Fibroblast of skin of scalp (primary cell): ENCODE measurements at places on chromosomes 7 and 10.

DNA sequence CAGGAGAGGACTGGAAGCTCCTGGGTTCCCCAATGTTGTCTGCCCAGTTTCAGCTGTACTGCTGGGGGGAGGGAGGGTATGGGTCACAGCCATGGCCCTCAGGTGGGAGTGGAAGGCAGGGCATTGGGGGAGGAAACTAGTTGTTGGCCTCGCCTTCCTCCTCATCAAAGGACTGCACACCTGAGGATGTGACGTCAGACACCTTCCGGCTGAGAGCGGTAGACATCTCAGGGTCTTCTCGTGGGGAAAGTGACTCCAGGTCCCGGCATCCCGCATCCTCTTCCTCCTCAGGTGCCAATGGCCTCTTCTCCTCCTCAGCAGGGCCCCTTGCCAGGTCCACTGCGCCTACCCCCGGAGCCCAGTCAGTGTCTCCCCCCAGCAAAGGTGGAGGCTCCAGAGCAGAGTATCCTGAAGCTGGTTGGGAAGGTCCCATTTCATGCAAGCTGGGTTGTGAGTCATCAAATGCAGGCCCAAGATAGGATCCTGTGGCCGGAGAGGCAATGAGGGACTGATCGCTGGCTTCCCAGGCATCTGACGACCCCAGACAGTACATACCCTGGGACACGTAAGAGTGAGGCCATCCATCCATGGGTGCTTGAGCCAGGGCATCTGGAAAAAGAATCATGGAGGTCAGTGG is 6.0 kb downstream of the FAM131B start:
- no peak for DNase-seq

GRCh38 chr10:100383251-100383650 is 36.2 kb downstream of the SCD start:
- no peak for DNase-seq

DNA sequence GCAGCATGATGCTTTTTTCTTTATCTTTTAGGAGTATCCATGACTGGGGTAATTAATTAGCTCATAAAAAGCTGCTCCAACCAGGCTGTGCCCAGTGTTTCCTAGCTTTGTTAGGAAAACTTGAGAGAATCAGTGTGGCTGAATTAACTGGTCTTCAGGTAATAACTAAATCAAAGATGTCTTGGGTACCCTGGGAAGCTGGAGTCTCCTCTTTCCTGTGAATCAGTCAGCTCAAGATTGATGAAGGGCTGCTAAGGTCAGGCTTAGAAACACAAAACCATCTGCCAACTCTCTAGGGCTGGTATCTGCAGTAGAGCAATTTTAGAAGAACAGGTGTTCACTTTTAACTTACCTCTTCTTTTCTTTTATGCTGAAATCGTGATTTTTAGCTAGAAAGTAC is 21.4 kb upstream of the ATOH7 start:
- no peak for DNase-seq

- no peak for DNase-seq
Observed at GRCh38 chr7:115024276-115024675, 102.4 kb downstream of the MDFIC start.

DNA sequence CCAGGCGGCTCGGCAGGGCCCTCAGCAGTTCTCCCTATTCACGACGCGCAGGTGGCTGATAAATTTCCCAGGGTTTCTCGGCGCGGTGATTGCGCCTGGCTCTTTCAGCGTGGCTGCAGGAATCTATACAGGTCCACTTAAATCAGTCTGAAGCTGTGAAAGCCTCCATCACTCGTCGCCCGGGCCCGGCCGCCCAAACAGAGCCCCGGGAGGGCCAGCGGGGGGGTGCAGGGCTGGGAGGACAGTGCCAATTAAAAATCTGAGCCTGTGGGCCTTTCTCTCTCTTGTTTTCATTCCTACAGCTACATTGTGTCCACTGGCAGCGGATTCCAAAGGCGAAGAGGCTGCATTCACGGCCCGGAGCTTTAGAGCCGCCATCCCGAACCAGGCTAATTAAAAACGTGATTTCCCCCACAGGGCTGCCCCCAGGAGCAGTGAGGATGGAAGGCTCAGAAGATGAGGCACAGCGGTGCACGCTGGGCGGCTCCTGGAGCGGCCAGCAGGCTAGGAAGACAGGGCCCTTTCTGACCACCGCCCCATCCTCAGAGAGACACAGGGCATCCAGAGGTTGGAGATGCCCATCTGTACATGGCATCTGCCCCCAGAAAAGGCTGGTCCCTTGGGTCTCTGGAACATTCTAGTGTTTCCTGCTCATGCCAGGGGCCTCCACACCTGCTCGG is 100.7 kb downstream of the FAM53B start:
- no peak for DNase-seq

GRCh38 chr10:58853668-58854067 is 322.8 kb upstream of the PHYHIPL start:
- no peak for DNase-seq

DNA sequence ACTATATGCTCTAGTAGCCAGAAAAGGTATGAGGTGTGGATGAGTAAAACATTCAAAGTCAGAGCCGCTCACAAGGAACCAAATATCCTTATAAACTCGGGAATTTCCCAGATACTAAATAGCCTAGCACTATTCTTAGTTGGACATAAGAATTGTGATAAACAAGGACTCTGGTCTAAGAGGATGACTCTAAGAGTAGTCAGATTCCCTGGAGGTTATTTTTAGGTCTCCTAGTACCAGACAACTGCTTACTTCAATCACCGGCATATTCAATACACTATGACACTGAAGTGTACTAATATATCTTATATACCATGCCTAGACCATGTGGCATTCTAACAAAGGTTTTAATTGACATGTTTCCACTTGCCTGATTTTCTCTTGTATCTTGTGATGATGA is 56.5 kb downstream of the LMBR1 start:
- DNase-seq = no peak

GRCh38 chr7:85851571-85852193 is 664.8 kb upstream of the SEMA3D start:
- peak; percentile 62 for DNase-seq
